NCI-H1417 treated with DMSO at 0.1 percent for 48 hours (cell line): ENCODE measurements at places on chromosomes 2 and 18.

- DNase-seq, result peak; percentile 47
These were observed 83.0 kb downstream of the LPIN1 start for GRCh38 chr2:11829324-11829946.

- DNase-seq, result no peak
These were observed 57.8 kb upstream of the KIF5C start for GRCh38 chr2:148817210-148817708.

- DNase-seq, result no peak
These were observed 40.3 kb downstream of the KCNS3 start for GRCh38 chr2:17918789-17919188.

- DNase-seq, result no peak
These were observed 40.7 kb downstream of the SLC39A10 start for GRCh38 chr2:195697681-195698220.

GRCh38 chr2:71277536-71278103, 50.7 kb upstream of the PAIP2B start:
- DNase-seq, result no peak

DNA sequence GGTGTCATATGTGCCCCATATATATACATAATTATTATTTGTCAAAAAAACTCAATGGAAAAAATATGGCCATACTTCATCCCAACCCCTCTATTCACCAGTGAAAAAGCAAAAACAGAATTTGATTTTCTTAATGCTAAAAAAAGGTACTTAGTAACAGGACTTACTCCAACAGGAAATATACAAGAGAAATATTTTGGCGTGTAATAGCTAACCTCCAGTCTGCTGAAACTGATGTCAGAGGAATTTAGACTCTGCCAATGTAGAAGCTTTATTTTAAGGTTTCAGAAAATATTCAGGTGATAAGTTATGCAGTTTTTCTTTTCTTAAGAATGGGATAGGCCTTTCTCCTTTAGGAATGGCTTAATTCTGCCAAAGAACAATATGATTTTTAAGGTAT, 72.6 kb downstream of the TMEFF2 start:
- DNase-seq, result no peak

DNA sequence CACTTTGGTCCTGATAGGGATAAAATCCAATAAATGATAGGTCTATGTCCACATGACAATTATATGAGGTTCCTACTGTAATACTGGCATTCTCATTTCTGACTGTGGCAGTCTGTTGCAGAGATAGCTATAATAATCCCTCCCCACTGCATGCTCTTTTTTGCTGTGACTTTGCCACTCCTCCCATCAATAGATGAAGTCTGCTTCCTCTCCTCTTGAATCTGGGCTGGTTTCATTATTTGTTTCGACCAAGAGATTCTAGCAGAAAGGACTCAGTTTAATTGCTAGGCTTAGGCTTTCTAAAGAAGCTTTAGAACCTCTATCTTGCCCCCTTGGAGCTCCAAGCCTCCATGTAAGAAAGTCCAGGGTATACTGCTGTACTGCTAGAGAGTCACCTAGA, 23.3 kb upstream of the CREB1 start:
- DNase-seq, result no peak

DNA sequence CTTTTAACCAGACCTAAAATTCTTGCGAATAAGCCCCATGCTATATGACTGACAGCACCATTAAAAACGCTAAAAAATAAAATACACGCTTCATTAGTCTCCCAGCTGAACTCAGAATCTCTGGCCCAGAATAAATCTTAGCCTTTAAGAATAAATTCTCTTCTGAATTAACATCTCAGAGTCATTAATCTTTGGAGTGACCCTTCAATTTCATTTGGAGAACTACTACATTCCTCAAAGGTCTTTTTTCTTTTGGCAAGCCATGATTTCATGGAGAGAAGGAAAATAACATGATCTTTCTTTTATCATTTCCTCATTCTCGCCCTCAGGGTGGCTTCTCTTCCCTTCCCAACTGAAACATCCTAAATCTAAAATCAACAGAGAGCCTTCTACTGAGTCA, 259.0 kb downstream of the AFF3 start:
- no peak for DNase-seq

DNA sequence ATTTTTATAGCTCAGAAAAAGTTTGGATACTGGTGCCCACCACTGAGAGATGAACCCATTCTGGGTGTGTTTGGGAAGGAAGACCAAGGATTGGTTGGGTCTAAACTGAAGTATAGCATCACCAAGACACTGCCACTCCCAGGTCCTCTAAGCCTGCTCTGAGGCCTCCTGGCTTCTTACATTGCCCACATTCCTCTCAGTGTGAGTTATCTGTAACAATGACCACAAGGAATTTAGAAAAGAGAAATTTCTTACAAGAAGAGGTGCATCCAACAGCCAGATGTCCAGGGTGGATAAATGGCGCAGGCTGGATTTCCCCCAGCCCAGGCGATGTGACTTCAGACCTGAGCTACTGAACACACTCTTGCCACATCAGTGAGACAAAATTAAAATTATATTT, 1.6 kb upstream of the GPR45 start:
- DNase-seq, result no peak

DNA sequence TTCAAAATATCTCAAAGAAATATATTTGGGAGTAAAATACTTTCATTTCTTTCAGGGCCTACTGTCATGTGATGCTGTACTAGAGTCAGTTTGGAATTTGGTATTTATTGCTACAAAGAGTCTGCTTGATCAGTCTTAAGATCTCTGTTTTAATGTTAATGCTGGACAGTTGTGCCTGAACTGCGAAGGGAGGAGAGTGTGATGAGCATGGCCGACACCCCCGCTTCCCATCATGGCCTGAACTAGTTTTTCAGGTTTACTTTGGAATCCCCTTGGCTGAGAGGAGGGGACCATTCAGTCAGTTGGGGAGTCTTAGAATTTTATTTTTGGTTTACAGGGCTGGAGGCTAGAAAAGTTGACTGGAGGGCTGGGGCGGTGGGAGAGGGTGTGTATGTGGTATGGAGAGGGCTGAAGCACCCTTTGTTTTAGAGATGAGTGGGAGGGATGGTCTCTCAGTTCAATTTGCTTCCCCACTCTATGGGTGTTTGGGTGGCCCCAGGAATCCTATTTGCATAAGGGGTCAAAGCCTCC, 20.9 kb upstream of the TEX44 start:
- DNase-seq, result no peak

DNA sequence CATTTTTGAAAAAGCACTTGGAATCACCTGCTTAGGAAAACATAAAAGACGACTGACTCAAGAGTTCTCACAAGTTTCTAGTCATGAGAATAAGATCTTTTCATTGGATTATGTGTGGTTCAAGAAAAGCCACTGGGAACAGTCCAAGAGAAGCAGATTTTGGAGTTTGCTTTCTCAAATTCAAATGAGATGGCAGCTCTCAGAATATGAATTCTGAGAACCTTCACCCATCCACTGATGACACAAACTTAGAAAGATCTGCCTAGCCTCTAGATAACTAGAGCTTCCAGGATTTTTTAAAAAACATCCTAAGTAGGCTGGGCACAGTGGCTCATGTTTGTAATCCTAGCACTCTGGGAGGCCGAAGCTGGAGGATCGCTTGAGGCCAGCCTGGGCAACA, 26.8 kb downstream of the MEX3C start:
- no peak for DNase-seq

DNA sequence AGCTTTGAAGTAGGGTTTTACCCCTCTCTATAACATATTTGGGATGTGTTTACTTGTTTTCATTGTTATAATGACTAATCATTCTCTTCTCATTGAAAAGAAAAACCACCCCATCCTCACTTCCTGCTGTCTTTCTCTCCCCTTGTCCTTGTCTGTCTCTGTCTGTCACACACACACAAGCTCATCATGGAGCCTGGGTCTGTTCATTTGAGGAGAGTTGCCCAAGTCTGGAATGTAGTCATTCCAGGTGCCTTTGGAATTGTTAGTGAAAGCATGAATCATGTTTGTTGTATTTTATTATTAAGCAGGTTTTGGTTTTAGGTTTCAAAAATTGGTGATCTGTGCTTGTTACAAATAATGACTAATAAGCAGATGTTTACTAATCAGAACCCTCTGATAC, 133.5 kb upstream of the IL1R2 start:
- DNase-seq, result no peak

GRCh38 chr2:146952696-146953095, 892.1 kb upstream of the ACVR2A start:
- no peak for DNase-seq

DNA sequence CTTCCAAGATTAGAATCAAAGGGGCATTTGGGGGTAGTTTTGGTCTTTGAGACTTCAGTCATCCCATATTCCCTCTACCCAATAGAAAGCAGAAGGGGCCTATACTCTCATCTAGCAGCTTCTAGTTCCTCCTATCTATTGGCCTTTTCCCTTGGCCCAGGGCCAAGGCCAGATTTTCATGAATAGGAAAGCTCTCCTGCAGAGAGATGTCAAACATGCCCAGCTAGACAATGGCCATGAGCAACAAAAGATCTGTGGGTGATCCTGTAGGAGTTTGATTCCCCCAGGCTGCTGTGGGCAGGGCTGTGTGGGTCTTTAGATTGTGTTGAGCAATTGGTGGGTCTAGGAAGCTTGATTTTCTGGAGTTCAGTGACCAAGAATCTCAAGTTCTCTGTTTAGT, 2.9 kb upstream of the ADCYAP1 start:
- no peak for DNase-seq

DNA sequence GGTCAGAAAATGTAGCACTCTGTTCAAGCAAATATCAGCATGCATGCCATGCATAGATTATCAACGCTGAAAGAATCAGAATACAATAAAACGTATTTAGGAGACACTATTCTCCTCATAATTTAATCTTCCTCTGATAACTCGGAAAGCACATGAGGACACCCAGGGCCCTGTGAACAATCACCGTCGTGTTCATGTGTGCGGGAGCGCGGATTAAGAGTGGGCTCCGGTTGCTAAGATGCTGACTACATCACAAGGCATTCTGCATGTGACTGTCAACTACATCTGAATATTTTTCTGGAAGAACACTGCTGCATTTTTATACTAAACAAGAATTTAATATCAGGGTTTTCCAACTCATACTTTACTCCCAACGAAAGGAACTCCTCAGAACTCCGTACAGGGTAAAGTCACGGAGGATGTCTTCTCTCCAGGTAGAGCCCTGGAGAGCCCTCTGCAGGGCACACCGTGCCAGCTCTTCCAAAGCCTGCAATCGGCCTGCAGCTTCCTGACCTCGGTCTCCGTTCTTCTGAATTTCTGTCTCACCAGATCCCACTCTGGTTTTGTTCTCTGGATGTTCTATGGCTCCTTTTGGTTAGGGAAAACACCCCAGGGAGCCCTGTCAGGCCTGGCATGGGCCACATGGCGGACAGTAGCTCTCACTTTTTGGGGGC, 59.6 kb downstream of the ZNF516 start:
- DNase-seq, result no peak

DNA sequence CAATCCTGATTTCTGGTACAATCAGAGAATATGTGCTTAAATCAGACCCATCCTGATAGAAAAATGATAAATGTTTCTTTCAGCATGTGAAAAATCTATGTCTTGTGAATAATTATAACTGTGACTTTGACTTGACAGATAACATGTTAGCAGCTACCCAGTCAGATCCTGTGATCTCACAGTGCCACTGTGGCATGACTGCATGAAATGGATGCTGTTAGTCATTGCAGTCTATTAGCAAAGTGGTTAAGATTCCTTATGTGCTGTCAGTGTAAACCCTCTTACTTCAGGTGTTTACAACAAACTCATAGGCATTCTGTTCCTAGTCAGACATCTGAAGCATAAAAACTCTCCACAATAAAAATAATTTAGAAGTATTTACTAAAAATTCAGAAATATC, 244.6 kb upstream of the RND3 start:
- DNase-seq, result no peak

- no peak for DNase-seq
These were observed 88.4 kb upstream of the CELF4 start for GRCh38 chr18:37654034-37654433.

GRCh38 chr2:234130777-234131181, 80.3 kb downstream of the SPP2 start:
- no peak for DNase-seq

DNA sequence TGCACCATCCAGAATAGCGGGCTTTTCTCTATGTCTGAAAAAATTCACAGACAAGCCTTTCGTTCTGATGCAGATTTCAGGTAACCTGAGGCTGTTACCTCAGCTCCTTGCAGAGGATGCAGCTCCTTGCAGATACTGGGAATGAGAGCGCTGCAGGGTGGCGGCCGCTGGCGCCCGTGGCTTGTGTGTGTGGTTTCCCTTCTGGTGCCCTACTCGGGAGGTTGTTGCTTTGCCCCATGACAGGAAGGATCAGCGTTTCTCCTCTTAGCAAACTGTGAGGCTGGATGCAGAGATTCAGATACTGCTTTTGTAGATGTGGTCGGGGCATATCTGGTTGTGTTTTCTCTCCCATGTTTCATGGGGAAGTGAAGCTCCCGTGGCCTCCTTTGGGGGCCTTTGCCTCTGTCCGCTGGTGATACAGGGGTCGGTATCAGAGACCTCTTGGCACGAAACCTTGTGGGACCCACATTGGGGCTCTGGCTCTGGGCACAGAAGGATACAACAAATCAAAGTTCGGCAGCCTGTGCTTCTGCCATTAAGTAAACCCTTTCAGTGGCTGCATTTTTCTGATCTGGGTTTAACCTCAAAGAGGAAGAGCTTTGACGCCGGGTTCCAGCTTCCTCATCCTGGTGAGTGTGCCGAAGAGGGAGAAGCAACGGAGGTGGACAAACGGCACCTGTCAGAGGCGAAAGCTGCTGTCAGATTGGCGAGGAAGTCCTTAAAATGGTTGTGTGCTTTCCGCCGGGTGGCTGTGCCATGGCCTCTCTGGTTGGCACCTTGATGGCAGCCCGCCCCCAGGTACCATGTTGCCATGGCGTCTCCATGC, 127.8 kb downstream of the MBP start:
- DNase-seq, result no peak

- no peak for DNase-seq
These were observed 45.4 kb upstream of the SNTG2 start for GRCh38 chr2:905091-905832.

DNA sequence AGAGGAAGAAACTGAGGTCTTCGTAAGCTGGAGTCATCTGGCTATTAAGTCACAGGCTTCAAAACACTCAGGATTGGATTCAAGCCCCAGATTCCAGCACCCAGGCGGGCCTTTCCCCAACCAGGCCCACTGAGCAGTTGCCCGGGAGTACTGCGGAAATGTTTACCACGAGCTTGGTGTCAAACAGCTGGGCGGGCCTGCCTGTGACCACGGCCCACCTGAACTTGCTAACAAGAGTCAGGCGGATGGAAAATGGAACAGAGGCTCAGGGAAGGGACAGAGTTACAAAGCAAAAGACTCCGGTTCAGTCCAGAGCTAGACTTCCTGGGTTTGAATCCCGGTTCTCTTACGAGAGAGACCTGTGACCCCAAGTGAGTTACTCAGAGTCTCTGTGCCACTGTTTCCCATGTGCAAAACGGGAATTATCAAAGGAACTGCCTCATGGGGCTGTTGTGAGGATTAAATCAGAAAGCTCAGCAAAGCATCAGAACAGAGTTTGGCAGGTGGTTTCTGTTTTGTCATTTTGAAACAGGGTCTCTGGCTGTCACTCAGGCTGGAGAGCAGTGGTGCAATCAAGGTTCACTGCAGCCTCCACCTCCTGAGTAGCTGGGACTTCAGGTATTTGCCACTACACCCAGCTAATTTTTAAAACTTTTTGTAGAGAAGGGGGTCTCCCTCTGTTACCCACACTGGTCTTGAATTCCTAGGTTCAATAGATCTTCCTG, 49.0 kb upstream of the TFCP2L1 start:
- no peak for DNase-seq
